ENCODE measurements at places on chromosomes 2 and 18.

DNA sequence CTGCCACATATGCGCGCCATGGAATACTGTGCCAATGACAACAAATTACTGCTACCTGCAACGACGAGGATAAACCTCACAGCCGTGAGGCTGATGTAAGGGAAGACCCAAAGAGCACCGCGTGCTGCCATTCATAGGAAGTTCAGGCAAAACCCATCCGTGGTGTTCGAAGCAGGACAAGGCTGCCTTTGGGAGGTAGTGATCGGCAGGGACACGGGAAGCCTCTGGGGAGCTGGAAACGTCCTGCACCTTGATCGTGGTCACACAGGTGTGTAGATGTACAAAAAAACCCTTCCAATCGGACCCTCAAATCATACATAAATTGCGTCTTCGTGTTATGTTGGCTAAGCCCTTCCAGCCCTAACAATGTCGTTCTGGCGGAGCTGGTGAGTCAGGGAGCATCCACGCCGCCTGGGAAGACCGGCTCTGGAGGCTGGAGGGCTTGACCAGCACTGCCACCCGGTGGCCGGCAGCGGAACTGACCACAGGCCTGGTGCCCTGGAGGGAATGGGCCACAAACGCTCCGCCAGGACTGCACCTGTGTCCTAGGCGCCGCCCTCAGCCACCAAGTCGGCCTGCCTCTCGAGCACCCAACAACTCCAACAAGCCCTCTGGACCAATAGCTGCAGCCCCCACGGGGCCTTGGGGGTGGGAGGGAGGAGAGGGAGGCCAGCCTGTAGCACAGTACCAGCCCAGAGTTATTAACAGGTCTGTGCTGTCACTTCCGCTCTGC, 4.1 kb upstream of the NEURL3 start:
- DNase-seq: peak; percentile 81

- no peak for DNase-seq
Measured at GRCh38 chr18:10564975-10565773, 39.3 kb downstream of the NAPG start.

DNA sequence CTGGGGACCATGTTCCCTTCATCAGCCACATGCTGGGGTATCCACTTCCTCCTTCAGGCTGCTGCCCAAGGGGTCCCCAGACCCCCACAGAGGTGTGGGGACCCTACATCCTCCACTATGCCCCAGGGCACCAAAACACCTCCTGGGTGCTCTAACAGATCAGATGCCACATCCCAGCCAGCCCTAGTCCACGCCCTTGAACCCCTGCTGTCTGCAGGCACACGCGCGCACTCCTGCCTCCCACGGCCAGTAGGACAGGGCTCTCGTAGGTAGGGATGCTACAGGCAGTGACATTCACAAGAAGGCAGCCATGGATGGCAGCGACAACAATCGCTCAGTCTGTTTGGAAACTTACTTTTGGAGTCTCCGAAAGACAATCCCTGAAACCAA, 3.0 kb upstream of the GPC1 start:
- DNase-seq: no peak

GRCh38 chr2:22449696-22450095, 935.3 kb upstream of the KLHL29 start:
- no peak for DNase-seq

DNA sequence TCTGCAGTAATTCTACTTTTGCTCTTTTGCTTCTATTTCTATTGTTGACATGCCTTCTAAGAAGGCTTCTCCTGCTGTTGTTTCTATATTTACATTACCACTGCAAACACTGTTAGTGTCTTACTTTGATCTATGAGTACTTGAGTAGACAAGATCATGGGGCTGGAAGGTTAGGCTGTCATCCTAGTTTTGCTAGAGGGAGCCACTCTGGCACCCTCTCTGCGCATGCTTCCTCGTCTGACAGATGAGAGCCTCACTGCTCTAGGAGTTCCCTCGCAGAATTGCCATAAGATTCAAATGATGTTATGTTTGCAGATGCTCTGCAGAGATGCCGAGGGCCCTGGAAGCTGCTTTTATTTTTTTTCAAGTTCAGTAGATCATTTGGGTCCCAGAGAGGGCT, 185.6 kb downstream of the RNF144A start:
- no peak for DNase-seq

DNA sequence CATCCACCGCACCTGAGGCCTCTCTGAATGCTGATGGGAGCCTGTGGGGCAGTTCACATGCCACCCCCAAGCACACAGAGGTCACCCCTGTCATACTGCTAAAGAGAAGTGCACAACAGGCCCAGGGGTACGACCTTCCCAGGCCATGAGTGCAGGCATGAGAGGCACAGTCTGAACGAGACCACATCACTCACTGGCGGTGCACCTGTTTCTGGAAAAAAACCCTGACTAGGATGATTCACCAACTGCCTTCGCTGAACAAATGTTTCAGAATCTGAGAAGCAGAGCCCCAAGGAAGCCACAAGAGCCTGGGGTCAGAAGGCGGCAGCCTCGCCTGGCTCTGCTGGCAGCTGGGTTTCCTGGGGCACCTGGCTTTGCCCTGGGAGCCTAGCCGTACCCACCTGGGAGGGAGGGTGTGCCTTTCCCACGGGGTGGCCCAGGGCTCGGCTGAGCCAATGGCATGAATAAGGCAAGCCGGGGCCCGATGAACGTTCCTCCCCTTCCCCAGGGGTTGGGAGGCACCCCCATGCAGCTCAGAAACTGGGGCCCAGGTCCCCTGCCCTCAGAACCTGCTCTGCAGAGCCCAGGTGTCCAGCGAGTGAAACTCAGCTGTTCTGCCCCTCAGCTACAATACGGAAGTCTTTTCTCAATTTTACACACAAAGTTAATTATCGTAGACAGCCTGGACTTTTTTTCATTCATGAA, 73.8 kb downstream of the HDAC4 start:
- DNase-seq: no peak
